ENCODE measurements at places on chromosomes 11 and 22. TPM values are rescaled to one million over a fixed set of nuclear protein-coding genes. Genes with fewer than 3 reads are reported as not detected.

The SOX6 gene
- total RNA-seq = 13.9 TPM

The HIC2 gene
- 3.8 TPM for total RNA-seq

The CBY1 gene
- 32.4 TPM for total RNA-seq

The FAM180B gene
- 0.34 TPM for total RNA-seq

The POU2AF2 gene
- total RNA-seq = not detected

The BBOX1 gene
- 1.9 TPM for total RNA-seq

The OR8D4 gene
- not detected for total RNA-seq

The IFITM1 gene
- 53.3 TPM for total RNA-seq
